ENCODE measurements at places on chromosomes 1 and 21.

- no peak overlapping the region for H3K27ac ChIP-seq
- no peak overlapping the region for H3K4me3 ChIP-seq
- H3K27me3 ChIP-seq, result no peaks in the 10 kb centered on the region
- H3K36me3 ChIP-seq, result no peaks in the 10 kb centered on the region
These were observed 98.2 kb upstream of the LMO4 start for GRCh38 chr1:87230501-87230900.

- peaks cover 17% of the 10 kb centered on the region for H3K4me1 ChIP-seq
- DNase-seq, result peak; percentile 56
- H3K4me3 ChIP-seq, result peak overlapping the region; percentile 32
These were observed 207.3 kb downstream of the SLC45A1 start for GRCh38 chr1:8525216-8525557.

DNA sequence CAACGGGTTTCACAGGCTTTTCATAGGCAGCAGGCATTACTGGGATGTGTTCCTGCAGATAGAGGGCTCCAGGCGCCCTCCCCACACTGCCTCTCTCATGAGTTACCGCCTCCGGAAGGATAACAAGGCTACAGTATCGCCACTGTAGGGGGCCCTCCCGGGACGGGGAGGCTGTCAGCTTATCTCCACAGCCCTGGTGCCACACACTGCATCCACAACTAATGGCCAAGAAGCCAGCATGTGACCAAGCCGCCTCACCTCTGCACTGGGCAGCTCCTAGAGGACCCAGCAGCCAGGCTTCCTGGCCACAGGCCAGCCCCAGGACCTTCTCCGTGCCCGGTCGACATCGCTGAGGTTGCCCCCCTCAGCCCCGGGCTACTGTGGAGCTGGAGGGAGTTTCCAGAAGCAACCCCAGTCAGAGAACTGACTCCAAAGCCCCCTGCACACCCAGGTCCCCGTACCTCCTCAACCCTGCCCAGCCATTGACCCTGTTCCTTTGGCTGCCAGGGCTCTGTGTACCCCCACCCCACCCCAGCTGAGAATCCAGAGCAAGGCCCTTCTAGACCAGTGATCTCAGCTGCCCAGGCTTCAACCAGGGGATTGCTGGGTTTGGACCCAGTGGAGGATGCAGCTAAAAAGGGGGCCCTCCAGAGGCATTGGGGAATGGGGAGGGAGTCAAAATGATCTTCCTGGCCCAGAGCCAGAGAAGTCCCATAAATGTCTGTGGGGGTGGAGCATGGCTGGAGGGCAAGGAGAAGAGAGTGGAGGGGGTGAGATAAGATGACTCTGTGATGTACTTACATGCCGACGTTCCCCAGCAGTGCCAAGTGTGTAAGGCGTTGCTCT, 45.0 kb downstream of the NEK2 start:
- H3K4me1 ChIP-seq, result peaks cover 6% of the 10 kb centered on the region
- no peaks in the 10 kb centered on the region for H3K27me3 ChIP-seq
- no peaks in the 10 kb centered on the region for H3K36me3 ChIP-seq
- H3K4me3 ChIP-seq, result no peak overlapping the region
- DNase-seq, result no peak

DNA sequence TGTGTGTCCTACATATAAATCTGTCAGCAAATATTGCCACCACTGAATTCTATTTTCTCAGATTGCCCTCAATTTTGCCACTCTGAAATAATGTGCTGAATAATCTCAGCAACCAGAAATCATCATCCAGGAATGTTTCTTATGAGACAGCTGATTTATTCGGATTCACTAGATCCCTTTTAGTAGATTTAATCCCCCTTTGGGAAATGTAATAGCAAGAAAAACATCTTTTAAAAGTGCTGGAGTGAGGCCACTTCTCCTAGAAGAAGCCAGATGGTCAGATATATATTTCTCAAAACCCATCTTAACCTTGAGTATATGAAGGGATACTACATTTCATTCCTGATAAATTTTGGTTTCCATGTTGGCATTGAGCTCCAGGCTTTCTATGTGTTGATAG, 327.7 kb downstream of the SMYD3 start:
- no peak for DNase-seq
- H3K36me3 ChIP-seq, result no peaks in the 10 kb centered on the region
- H3K4me1 ChIP-seq, result peaks cover 8% of the 10 kb centered on the region
- no peak overlapping the region for H3K4me3 ChIP-seq
- no peaks in the 10 kb centered on the region for H3K27me3 ChIP-seq
- H3K27ac ChIP-seq, result no peak overlapping the region

DNA sequence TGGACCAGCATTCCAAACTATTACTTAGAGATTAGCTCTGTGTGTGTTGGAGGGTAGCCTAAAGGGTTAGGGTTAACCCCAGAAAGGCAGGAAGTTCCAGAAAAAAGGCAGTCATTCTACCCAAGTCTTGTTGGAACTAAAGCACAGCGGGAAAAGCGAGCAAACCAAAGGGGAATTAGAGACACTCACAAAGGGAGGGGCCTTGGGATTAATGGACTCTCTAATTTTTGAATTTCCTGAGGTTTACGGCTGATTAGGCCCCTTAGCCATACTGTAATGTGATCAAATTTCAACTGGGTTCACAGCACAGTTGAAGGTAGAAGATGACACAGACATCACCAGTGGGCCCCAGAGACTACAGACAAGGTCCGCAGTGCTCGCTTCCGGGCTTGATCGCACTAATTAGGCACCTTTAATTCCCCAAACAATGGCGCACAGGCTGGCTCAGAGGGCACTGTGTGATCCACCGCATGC, 28.3 kb downstream of the CAPZB start:
- DNase-seq, result no peak
- no peaks in the 10 kb centered on the region for H3K27me3 ChIP-seq
- no peaks in the 10 kb centered on the region for H3K4me1 ChIP-seq
- H3K27ac ChIP-seq, result no peak overlapping the region
